Activated naive CD4-positive, alpha-beta T cell (primary cell): ENCODE measurements at places on chromosomes 2 and 18.

DNA sequence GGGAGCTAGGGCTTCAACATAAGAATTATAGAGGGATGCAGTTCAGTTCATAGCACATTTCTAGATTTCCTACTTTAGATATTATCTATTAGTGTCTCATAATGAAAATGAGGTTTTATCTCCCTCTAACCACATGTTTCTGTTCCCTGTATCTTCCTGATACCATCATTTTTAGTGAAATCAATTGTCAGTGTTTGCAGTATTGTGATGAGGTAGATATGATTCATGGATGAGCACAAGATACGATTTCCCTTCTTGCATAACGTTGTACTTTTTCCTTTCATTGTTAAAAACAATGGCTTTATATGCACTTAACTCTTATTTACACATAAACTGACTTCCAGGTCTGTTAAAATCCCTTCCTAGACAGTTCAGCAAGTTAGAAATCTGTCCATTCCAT lies 211.4 kb downstream of the ZBTB7C start:
- DNase-seq: no peak

GRCh38 chr2:45850558-45850957 lies 199.1 kb downstream of the PRKCE start:
- no peak for DNase-seq

- DNase-seq: no peak
Observed at GRCh38 chr18:26383454-26384270, 157.4 kb downstream of the TAF4B start.

GRCh38 chr2:172693037-172693436 lies 42.6 kb upstream of the RAPGEF4 start:
- DNase-seq: no peak

DNA sequence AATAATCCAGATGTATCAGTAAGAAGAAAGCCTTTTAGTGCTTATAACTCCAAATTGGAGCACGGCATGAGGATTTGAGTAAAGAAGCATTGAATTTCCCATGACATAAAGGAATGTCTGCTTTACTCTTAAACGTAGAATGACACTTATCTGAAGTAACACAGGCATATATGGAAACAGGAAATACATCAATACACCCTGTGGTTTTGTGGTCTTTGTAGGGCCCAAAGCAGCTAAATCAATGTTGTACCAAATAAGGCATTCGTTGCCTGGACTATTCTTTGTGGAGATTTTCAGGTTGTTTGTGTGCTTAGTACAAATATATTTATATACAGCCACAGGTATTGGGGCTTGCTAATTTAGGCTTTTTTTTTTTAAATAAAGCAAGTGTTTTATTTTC lies 660.5 kb downstream of the LRRTM4 start:
- no peak for DNase-seq

- no peak for DNase-seq
Observed at GRCh38 chr18:7206217-7206616, 24.7 kb upstream of the LRRC30 start.

DNA sequence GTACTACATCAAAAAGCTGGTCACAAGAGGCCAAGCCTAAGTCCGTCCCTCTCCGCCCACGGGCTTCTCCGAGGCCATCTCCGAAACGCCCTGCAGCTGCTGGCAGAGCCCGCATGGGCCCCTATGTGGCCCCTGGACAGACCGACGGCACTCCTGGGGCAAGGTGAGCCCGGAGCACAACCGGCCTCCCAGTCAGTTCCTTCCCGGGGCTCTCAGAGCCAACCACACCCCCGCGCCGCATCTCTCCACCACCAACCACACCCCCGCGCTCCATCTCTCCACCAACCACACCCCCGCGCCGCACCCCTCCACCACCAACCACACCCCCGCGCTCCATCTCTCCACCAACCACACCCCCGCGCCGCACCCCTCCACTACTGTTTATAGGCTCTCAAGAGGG lies 93.5 kb downstream of the ZNF516 start:
- no peak for DNase-seq

DNA sequence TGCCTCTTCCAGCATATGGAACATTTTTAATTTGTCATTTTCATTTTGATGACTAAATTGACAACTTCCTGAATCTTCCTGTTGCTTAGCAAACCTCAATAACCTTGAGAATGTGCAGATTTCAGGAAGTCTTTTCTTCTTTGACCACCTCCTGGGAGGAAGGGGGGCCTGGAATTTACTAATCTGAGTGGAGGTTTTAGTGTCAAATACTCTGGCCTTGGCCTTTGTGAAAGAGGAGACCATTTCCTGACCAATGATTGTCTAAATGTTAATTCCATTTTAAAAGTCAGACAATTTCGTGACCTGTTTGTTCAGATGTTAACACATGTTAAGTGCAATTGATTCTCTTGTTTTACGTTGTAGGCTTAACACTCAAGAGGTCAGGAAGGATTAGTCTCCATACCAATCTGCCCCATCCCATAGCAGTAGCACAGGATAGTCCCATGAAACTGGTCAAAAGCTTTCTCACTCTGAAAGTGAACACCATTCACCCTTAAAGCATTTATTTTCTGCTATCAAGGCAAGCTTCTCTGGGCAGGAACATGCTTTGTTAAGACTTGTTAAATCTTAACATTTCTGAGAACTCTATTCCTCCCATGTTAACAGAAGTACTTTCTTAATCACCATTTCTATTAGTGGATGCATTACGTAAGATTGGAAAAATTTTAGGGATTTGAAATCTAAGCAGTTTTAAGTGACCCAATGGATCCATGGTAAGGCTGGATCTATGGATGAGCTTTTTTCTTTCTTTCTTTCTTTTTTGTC lies 219.6 kb downstream of the RND3 start:
- no peak for DNase-seq

DNA sequence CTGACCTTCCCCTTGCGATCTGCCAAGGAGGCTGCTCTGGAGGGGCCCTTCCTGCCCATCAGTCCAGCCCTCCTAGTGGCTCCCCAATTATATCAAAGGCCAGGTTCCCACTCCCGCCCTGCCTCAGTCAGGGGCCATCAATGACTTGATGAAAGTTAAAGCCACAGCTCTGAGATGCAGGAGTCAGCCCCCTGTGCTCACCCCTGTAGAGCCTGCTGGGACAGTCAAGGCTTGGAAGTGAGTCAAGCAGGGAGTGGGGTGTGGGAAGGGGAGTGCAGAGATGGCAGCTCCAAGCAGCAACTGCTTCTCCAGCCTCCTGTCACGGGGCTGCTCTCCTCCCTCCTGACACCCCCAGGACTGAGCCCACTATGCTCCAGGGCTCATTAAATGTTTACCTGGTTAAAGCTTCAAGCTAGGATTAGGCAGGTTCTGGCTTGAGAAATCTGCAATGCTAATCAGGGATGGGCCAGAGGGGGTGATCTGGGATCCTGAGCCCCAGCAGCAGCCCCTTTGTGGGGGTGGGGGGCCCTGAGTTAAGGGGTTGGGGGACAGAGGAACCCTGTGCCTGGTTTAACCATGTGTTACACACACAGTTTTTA lies 42.7 kb upstream of the ALK start:
- no peak for DNase-seq

GRCh38 chr18:54806526-54806925 lies 21.8 kb upstream of the RAB27B start:
- no peak for DNase-seq

GRCh38 chr2:187148059-187148714 lies 299.2 kb upstream of the ZSWIM2 start:
- no peak for DNase-seq

DNA sequence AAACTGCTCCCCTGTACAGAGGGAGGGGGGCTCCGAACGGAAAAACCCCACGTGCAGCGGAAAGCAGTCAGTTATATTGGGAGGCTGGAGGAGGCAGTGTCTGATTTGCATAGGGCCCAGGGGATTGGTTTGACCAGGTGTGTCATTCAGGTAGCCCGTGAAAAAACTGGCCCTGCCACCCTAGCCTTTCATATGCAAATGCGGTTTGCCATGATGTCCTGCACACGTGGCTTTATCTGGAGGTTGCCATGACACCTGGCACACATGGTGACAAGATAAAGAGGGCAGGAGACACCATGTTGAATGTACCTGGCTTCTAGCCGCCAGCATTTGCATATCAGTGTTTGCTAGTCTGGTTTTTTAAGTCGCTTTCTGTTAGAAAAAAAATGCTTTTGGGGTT lies 20.5 kb downstream of the SLC25A52 start:
- no peak for DNase-seq

DNA sequence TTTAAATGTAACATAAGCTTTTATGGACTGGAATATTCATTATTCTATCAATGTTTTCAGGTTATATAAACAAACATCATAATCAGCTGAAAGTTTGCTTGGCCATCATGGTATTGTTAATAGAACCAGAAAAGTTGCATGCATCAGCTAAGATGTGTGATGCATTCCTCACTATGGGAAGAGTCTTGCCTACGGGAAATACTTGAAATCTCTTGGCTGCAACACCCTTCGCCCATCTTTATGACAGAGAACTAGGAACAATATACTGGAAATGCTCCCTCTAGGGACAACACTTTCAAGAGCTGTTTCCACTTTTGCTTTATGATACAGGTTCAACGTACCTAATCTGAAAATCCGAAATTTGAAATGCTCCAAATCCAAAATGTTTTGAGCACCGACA lies 1390.8 kb downstream of the DPP10 start:
- no peak for DNase-seq

GRCh38 chr2:232419245-232420072 lies 12.8 kb downstream of the ALPG start:
- no peak for DNase-seq

- no peak for DNase-seq
Observed at GRCh38 chr18:80194874-80195570, 52.3 kb downstream of the PARD6G start.

- DNase-seq: no peak
Observed at GRCh38 chr2:48357351-48357750, 172.6 kb upstream of the STON1 start.

GRCh38 chr18:77106331-77106730 lies 26.3 kb downstream of the MBP start:
- no peak for DNase-seq

- no peak for DNase-seq
Observed at GRCh38 chr18:32871786-32872185, 99.0 kb upstream of the KLHL14 start.

- no peak for DNase-seq
Observed at GRCh38 chr18:24293254-24293653, 104.4 kb downstream of the OSBPL1A start.

DNA sequence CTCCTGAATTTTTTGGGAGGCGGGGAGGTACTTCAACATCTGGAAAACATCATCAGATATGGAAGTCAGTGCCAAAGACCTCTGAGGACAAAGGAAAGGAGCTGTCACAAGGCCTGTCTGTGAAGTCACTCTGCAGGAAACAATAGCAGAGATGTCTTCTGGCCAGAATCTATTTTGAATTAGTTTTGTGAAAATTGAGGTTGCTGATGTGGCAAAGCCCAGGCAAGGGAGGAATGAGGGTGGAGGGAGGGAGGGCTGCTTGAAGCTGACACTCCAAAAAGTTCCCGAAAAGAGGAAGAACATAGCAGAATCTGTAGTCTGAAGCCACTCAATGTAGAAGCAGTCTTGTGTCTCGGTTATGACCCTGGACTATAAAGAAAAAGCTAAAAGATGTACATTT lies 151.1 kb upstream of the LHCGR start:
- DNase-seq: no peak

- no peak for DNase-seq
Observed at GRCh38 chr2:43038696-43039094, 187.7 kb downstream of the ZFP36L2 start.

DNA sequence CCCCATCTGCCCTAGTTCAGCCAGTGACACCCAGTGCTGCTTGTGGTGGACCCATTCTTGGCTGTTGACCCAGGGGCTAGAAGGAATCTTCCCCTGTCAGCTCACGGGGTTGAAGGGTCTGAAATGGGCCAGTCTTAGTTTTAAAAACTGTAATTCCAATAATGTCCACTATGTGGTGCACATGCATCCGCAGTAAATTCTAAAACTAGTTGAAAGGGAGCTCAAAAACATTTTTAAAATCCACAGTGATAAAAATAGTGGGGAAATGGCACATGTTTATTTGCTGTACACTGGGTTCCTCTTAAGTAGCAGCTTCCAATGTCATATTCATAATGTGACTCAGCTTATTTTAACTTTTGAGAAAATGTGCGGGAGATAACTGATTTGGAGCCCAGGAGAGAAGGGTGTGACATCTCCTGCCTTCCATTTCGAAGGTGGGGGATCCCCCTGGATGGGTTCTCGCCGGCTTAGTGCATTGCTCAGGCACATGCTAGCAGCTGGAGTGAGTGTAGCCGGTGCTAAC lies 32.8 kb downstream of the GRHL1 start:
- no peak for DNase-seq

DNA sequence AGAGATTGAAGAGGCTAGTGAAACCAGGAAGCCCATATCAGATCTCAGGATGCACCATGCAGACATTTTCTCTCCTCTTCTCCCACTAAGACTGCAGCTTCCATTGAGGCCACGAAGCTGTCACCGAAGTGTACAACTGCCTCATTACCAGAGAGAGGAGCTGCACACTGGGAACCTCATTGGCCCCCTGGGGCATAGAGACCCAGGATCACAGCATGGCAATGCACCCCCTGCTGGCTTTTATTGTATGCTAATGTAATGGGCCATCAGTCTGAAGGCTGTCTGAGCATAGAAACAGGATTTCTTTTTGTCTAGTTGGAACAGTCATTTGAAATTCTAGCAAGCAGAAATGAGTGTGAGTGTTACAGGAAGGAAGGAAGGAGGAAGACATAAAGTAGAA lies 861.6 kb upstream of the CELF4 start:
- no peak for DNase-seq

- DNase-seq: no peak
Observed at GRCh38 chr2:108813732-108814131, 27.2 kb downstream of the CCDC138 start.

- no peak for DNase-seq
Observed at GRCh38 chr2:108823286-108823685, 36.7 kb downstream of the CCDC138 start.

- DNase-seq: no peak
Observed at GRCh38 chr2:4591261-4591660, 887.9 kb downstream of the DCDC2C start.

DNA sequence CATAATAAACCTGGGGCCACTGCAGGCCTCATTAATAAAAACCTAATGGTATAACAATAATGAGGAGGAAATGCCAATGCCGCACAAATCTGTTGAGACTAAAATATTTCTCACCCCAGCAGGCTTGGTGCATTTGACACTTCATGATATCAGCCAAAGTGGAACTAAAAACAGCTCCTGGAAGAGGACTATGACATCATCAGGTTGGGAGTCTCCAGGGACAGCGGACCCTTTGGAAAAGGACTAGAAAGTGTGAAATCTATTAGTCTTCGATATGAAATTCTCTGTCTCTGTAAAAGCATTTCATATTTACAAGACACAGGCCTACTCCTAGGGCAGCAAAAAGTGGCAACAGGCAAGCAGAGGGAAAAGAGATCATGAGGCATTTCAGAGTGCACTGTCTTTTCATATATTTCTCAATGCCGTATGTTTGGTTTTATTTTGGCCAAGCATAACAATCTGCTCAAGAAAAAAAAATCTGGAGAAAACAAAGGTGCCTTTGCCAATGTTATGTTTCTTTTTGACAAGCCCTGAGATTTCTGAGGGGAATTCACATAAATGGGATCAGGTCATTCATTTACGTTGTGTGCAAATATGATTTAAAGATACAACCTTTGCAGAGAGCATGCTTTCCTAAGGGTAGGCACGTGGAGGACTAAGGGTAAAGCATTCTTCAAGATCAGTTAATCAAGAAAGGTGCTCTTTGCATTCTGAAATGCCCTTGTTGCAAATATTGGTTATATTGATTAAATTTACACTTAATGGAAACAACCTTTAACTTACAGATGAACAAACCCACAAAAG lies 580.9 kb upstream of the TMEFF2 start:
- no peak for DNase-seq

GRCh38 chr2:226578373-226578772 lies 221.2 kb downstream of the IRS1 start:
- no peak for DNase-seq

- no peak for DNase-seq
Observed at GRCh38 chr2:174781298-174781697, 17.0 kb upstream of the CHRNA1 start.
